Right kidney (tissue), 9 donors: ENCODE measurements at places on chromosomes 4 and X.

DNA sequence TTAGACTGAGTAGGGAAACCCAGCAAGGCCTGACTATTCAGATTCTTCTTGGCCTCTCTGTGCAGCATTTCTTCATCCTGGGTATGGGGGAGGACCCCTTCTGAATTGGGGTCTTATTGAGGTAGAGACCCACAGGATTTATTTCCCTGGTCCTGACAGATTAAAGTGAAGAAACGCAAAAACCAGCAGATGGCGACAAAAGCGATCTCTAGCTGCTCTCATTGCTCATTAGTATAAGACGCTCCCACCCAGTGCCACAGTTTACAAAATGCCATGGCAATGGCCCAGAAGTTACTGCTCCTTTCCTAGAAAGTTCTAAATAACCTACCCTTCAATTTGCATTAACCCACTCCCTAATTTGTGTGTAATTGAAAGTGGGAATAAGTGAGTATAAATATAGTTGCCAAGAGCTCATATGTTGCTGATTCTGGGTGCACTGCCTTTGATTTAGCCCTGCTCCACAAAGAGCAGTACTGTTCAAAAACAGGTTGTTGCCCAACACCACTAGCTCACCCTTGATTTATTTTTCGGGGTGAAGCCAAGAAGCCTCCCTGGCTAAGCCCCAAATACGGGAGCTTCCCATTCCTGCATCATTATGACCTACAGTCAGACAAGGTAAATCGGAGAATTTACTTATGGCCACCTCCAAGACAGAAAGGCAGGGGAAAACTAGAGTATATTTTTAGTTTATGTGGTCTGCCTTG lies 3.7 kb upstream of the BEX4 start:
- DNase-seq: peak; percentile 18

DNA sequence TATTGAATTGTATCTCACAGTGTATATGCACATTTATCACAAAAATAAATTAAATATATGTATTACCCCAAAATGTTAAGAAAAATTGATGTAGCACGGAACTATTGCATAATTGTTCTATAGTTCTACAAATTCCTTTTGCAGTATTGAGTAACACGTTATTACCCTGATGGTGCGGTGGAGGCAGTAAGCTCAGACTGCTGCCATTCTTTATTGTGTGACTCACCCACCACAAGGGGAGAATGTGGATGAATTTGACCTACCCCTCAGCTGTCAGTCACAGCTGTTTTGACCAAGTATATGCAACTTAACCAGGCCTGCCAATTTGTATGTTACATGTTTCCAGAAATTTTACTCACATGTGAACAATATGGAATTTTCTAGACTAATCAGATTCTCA lies 506.6 kb downstream of the SH3BGRL start:
- no peak for DNase-seq

DNA sequence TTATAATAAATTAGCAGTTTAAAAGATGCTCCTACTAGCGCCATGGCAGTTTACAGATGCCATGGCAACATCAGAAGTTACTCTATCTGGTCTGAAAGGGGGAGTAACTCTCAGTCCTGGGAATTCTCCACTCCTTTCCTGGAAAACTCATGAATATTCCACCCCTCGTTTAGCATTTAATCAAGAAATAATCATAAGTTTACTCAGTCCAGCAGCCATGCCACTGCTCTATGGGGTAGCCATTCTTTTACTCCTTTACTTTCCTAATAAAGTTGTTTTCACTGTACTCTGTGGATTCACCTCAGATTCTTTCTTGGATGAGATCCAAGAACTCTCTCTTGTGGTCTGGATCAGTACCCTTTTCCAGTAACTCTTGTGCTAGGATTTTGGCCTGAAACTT lies 52.3 kb downstream of the GUCY1B1 start:
- no peak for DNase-seq

GRCh38 chr4:123976819-123977218 lies 580.2 kb downstream of the SPRY1 start:
- no peak for DNase-seq

DNA sequence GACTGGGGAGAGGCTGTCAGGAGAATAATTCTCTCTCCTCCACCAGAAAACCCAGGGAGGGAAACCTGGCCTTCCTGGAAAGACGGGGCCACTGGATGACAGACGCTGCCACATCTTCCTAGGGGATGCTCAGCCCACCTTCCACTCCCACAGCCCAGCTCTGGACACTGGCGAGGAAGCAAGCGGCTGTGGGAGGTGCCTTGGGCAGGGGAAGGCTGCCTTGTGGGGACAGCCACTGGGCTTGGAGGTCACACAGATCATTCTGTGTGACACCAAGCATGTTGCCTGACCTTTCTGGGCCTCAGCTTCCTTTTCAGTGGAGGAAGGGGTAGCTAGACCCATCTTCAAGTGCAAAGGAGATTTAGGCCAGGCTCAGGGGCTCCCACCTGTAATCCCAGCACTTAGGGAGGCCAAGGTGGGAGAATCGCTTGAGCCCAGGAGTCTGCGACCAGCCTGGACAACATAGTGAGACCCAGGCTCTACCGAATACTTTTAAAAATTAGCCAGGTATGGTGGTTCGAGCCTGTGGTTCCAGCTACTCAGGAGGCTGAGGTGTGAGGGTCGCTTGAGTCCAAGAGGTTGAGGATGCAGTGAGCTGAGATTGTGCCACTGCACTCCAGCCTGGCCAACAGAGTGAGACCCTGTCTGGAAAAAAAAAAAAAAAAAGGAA lies 9.8 kb upstream of the MSX1 start:
- DNase-seq: no peak

- DNase-seq: no peak
Measured at GRCh38 chrX:135697601-135698000, 15.8 kb upstream of the CT45A1 start.

DNA sequence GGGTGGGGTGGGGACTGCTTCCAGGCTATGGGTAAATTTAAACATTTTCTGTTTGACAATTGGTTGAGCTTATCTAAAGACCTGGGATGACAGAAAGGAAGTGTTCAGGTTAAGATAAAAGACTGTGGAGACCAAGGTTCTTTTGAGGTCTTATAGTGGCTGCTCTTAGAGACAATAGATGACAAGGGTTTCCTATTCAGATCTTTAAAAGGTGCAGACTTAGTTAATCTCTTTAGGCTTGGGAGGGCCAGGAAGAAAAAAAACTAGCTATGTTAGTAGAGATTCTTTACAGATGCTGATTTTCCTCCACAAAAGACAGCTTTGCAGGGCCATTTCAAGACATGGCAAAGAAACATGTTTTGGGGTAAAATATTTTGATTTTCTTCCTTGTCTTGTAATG lies 972.5 kb downstream of the CCSER1 start:
- no peak for DNase-seq

- no peak for DNase-seq
Measured at GRCh38 chr4:38621028-38621684, 42.8 kb upstream of the KLF3 start.

DNA sequence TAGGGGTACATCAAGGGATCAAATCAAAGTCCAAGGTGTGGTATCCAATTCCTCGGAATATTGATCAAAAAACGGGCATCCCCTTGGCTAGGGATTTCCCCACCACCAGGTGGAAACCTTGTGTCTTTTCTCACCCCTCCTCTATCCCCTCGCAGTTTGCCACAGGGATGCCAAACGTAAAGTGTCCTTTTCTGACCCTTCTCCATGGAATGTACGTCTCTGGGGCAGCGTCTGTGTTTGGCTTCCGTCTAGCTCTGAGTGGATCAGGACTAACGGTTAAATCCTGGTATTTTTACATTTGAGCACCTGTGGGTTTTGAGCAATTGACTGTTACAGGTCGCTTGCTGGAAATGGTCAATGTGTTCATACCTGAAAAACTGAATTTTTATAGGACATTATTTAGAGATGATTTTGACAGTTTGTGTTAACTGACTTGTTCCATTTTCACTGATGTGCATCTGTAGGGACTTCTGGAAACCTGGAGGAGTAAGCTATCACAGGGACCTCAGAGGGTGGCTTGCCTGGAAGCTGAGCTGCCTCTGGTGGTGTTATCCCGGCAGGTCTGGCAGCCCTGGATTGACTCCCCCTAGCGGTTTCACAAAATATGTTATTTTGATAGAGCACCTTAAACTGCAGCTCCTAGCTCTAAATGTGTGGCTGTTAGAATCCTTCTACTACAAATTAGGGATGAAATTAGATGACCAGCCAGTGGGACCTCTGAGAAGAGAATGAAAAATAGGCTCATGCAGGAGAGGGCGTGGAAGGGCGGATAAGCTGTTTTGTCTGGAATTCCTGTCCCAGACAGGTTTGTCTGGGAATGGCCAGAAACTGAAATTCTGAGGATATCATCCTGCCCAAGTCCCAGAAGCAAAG lies 8.8 kb upstream of the MGST2 start:
- peak; percentile 58 for DNase-seq

DNA sequence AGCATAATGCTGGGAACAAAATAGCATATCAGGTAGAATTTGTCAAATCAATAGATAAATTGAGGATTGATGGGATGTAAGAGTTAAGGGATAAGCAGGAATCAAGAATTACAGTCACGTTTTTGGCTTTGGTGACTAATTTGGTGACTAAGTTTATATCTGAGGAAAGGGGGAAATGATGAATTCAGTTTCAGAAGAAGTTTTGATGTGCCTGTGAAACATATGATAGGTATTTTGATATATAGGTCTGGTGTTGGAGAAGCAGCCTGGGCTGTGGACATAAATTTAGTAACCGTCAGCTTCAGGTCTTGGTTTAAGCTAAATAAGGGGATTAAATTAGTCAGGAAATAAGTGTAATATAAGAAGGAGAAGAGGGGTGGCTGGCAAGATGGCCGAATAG lies 79.0 kb upstream of the EDA2R start:
- DNase-seq: no peak

DNA sequence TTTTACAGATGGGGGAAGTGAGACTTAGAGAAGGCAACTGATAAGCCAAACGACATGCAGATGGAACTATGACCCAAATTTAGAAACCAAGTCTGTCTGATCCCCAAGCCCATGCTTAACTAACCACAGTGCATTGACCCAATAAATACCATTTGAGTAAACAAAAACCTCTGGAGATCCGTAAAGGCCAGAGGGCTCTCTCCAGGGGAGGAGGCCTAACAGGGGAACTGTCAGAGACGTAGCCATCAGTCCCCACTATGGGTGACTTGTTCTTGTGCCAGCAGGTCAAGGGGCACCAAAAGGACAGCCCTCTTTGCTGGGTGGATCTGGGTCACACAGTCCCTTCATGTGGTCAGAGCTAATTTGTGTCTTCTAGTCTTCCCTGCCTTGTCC lies 420.2 kb downstream of the BCOR start:
- DNase-seq: no peak

DNA sequence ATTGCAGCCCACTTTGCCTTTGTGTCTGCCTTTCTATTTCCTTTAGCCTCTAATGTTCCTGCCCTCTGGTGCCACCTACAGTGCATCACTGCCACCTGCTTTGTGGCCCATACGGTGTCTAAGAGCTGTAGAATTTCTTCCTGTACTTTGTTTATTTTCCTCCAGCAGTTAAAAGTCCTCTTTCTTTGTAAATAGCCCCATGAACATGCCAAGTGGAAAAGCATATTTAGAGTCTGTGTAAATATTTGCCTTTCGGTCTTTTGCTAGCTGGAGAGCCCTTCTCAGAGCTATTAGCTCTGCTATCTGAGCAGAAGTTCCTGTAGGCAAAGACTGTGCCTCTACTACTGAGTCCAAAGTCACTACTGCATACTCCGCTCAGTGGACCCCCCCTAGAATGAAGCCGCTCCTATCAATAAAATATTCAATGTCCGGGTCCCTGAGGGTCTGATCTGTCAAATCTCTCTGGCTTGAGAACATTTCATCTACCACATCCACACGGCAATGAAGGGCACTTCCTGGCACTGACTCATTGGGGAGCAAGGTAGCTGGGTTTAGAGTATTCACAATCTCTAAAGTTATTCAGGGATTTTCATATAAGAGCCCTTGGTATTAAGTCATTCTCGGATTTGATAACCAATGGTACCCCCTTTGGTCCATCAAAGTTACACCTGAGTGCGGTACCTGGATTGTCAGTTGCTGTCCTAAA lies 36.3 kb downstream of the SULT1E1 start:
- DNase-seq: no peak

DNA sequence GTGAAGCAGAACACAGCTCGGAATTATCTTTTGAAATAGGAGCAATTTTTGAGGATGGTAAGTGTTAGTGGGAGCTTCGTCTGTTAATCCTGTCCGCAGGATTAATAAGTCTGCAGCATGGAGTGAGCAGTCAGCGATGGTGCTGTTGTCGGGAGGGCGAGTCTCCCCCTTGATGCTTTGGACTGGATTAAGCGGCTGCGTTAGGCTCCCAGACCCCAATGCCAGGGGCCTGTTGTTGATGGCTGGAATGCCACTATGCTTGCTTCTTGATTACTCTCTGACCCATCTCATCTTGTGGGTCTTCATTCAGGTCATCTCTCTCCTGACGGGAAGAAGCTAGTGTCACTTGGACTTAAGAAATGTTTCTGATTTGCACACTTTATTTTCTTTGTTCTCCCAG lies 332.6 kb downstream of the ARHGAP10 start:
- no peak for DNase-seq

GRCh38 chrX:121135488-121136207 lies 88.2 kb downstream of the GLUD2 start:
- no peak for DNase-seq

- DNase-seq: no peak
Measured at GRCh38 chr4:75511841-75512240, 2.4 kb downstream of the RCHY1 start.

DNA sequence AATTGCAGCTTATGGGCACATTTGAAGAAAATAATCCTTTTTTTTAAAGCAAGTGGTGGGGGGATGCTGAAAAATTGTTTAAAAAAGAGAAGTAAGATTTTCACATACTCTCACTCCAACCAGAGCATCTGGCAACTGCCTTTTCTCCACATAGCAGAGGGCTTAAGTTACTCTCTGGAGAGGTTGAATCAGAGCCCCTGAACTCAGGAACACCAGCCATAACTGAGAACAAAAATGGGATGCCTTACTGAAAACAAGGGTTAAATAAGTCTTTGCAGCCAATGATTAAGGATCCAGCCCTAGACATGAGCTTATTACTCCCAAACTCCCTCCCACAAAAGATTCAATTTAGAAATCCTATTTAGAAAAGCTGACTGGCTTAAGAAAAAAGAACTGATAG lies 27.5 kb downstream of the CASK start:
- DNase-seq: no peak

DNA sequence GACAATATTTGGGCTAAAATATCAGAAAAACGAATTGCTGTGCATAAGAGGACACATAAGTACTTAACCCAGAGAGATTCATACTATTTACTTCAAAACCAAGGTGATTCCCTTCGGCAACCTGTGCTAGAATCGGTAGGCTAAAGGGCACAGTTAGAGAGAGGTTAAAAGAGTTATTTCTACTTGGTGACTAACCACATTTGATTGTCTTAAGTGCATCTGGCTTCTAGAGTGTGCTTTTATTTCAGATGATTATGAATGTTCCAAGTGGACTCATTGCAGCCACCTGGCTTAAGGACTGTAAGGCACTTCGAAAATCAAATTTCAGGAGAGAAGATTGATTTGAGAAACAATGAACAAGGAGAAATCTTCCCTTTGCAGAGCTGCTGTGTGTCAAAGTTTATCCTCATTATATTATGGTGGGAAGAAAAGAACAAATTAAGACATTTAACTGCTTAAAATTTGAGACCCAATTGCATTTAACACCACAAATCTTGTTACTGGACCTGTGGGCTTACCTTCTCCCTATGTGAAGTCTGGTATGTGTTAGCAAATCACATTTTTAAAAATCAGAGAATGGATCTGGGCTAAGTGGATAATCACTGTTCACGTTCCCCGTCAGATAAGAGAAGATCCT lies 34.0 kb downstream of the PHOX2B start:
- no peak for DNase-seq

GRCh38 chr4:96407738-96408463 lies 568.0 kb downstream of the PDHA2 start:
- peak; percentile 35 for DNase-seq

GRCh38 chr4:98601708-98602107 lies 56.7 kb downstream of the TSPAN5 start:
- no peak for DNase-seq

- DNase-seq: no peak
Measured at GRCh38 chr4:113325876-113326615, 276.6 kb downstream of the ANK2 start.
